IPS DF 6.9 (cell line): ENCODE measurements at places on chromosomes 1 and 21.

DNA sequence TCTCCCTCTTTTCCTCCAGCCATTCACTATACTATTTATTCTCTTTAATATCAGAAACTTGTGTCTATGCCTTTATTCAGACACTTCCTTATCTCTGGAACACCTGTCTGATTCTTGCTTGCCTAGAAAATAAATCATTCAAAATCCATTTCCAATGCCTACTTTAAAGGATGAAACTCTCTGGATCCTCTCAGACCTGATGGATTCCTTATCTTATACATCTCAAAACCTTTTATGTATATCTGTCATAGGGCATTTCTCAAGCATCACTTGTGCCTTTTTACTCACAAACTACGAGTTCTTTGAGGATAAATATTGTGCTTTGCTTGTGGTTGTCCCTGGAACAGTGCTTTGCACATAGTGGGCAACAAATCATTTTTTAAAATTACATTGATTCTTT, 3.8 kb upstream of the ATP6V1G3 start:
- DNase-seq: no peak

DNA sequence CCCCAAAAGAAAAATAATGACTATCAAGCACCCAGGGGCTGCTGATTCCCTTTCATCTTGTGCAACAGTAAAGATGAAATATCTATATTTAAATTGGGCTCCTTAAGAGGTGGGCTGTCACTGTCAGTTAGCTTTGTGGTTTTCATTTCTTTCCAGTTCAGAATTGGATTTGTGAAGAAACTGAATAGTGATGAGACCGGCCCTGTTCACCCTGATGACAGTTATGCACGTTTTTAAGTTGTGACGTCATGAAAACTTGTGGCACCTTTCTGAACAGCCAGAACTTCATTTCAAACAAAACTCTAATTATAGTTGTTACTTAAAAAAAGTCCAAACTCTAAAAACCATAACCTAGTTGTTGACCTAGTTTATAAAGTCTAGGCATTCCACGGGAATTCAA, 125.9 kb downstream of the RUNX1 start:
- DNase-seq: no peak

- no peak for DNase-seq
These were observed 3.1 kb downstream of the PLEKHN1 start for GRCh38 chr1:969260-969855.

- no peak for DNase-seq
These were observed 5.7 kb upstream of the IFFO2 start for GRCh38 chr1:18962121-18962721.

- no peak for DNase-seq
These were observed 7.2 kb downstream of the HLCS start for GRCh38 chr21:36959020-36959835.

- DNase-seq: no peak
These were observed 67.2 kb upstream of the SCAF4 start for GRCh38 chr21:31798842-31799704.

- DNase-seq: no peak
These were observed 37.7 kb upstream of the TMEM125 start for GRCh38 chr1:43232074-43232473.

DNA sequence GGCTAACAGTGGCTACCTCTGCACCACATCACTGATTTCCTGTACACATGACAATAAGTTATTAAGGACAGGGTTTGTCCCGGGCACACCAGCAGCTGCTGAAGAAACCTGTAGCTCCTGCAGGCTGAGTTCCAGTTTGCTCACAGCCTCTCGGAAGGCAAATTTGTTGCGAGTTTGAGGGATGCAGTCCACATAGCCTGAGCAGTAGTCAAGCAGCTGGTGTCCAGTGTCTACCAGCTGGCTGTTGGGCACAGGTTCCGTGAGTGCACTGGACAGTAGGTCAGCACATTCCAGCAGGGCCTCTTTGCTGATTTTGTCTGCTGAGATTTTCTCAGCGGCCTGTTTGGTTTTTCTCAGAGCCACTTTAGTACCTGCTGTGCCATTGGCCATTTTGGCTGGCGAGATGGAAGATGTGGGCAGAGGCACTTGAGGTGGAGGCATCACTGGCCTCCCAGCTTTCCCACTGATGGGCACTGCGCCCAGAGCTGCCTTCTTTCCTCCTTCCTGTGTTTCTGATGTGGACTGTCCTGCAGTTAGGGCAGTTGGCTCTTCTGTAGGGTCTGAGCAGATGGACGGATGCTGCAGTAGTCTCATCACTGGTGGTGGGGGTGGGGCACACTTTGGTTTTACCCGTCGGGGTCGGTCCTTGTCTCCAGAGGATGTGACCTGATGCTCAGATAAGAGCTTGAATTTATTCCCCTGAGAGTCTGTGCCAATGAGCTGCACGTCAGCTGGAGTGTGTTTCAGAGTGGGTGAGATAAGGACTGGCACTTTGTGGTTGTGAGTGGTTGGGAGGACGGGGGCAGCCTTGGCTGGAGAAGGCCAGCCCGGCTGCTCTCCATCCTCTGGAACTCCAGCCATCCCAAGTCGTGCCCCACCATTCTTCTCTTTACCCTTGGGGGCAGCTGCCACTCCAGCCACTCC, 26.1 kb downstream of the TOR3A start:
- DNase-seq: no peak

- DNase-seq: no peak
These were observed 6.4 kb downstream of the SELENON start for GRCh38 chr1:25806418-25806817.

GRCh38 chr1:225817611-225818061, 7.7 kb downstream of the EPHX1 start:
- DNase-seq: no peak

DNA sequence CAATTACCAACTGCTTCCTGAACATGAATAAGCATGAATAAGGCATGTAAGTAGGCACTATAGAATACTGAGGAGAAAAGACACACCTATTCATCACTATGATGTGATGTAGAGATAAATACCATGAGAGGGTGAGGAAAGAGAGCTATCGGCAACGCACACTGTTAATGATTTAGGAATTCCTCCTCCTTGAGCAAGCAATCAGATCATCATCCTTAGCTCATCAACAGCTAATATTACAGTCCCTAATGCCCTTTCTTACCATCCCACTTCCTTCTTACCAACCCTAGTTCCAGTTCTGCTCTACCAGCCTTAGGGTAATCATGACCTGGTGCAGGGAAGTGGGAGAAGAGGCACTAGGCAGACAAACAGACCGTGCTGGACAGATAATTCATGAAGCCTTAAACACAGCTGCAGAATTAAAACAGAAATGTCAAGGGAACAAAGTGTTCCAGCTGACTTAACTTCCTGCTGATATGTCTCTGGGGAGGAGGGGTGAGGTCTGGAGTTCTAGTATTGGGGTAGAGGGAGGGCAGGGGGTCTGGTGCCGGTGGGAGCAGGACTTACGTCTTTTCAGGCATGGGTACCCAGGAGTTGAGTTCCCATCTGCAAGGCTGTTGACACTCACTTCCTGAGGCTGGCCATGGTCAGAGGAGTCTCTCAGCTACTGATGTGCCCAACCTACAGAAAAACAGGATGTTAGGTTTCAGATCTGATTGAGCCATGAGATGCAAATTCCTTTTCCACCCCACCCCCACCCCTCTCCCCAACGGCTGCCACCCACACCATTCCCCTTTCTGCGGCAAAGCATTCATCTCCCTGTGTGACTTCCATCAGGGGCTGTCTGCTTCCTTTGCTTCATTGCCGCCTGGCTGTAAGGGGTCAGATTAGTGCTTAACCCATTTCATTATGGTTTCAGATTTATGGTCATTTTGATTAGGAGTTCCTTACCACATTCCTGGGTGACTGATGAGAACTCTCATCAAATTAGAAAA, 12.6 kb upstream of the RCSD1 start:
- DNase-seq: no peak

GRCh38 chr1:222462601-222463000, 85.3 kb downstream of the HHIPL2 start:
- no peak for DNase-seq

- DNase-seq: no peak
These were observed 49.1 kb upstream of the DMRTB1 start for GRCh38 chr1:53410100-53410541.

- no peak for DNase-seq
These were observed 98.5 kb downstream of the RERE start for GRCh38 chr1:8718850-8719361.

GRCh38 chr1:33815061-33815460, 48.8 kb upstream of the HMGB4 start:
- no peak for DNase-seq

DNA sequence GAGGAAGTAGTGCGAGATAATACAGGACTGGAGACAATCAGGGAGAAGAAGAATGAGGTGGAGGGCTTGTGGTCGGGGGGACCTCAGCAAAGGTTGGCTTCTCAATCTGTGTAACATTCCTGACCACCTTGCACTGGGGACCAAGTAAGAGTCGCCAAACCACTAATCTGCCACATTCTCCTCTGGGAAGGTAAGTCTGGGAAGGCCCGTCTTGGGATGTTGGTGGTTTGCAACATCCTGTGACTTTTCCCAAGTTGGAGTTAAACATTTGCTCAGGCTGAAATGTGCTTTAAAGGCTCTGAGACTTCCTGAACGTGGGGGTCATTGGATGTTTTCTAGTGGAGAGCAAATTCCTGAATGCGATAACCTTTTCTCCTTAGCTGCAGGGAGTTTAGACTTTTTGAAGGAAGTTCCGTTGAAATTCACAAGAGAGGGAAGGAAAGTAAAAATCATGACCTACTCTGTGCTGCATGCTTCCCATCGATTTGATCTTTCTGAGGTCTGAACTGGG, 325.9 kb downstream of the RPS6KC1 start:
- no peak for DNase-seq

DNA sequence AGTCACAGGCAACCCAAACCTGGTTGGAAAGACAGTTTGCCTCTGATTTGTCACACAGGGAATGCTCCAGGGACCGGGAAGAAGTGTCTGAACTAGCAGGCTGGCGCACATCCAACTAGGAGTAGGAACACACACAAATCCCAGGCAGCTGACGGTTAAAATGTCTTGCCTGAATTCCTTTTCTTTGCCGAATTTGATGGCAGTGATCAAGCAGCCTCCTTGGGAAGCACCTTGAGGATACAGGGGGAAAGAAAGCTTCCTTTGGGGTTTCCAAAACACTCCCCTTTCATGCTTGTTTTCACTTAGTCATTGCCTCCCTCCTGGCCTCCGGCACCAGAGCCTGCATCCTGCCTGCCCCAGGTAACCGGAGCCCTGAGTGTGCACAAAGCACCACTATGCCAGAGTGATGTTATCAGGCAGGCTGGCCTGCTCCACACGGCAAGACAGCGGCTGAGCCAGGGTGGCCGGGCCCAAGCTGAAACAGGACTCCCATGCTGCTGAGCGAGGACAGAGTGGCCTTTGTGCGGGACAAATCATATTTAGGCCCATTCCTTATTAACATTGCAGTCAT, 193.8 kb downstream of the LMX1A start:
- DNase-seq: no peak

- DNase-seq: no peak
These were observed 224.0 kb downstream of the FGGY start for GRCh38 chr1:59520827-59521418.

DNA sequence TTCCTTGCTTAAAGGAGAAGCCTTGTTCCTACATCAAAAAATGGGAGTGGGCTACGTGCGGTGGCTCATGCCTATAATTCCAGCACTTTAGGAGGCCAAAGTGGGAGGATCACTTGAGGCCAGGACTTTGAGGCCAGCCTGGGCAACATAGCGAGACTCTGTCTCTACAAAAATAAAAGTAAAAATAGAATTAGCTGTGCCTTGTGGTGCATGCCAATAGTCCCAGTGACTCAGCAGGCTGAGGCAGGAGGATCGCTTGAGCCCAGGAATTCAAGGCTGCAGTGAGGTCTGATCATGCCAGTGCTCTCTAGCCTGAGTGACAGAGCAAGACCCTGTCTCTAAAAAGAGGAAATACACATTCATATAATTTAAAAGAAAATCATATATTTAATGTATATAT, 127.1 kb downstream of the C1orf21 start:
- DNase-seq: no peak

DNA sequence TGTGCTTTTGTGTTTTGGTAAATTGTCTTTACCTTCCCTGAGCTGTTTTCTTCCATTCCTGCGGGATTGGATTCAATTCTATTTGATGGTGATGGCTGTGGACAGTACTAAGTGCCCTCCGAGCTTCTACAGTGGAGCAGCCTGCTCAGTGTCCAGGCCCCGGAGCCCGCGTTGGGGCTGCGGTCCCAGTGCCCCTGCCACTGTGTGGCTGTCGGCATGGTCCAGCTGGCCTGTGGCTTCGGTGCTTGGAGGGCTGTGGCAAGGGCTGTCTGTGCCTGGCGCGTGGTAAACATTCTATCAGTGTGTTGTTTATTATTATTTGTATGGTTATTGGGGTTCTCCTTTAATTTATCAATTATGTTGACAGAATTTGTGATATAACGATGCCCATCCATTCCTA, 109.1 kb upstream of the COL6A1 start:
- DNase-seq: no peak

GRCh38 chr1:92929461-92929860, 31.8 kb downstream of the DIPK1A start:
- no peak for DNase-seq

- DNase-seq: no peak
These were observed 38.4 kb downstream of the F3 start for GRCh38 chr1:94503153-94503552.

- DNase-seq: no peak
These were observed 20.0 kb downstream of the PIGM start for GRCh38 chr1:160011781-160012180.

- DNase-seq: no peak
These were observed 17.4 kb downstream of the LDLRAP1 start for GRCh38 chr1:25560788-25561187.

DNA sequence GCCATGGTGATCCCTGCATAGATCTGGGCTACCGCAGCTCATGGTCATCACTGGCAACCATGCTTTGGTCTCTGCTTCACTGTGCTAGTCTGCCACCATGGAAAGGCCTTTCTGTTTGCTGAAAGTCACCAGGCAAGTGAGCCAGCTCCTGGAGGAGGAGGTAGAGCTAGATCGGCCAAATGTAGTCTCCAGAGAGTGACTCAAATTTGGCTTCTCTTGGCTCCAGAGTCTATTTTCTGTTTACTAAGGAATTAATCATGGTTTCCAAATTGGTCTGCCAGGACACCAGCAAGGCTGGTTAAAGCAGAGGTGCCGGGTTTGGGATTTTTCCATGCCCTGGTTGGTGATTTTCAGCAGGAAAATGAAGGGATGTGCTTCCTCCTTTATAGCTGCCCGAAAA, 52.7 kb upstream of the IVNS1ABP start:
- no peak for DNase-seq

DNA sequence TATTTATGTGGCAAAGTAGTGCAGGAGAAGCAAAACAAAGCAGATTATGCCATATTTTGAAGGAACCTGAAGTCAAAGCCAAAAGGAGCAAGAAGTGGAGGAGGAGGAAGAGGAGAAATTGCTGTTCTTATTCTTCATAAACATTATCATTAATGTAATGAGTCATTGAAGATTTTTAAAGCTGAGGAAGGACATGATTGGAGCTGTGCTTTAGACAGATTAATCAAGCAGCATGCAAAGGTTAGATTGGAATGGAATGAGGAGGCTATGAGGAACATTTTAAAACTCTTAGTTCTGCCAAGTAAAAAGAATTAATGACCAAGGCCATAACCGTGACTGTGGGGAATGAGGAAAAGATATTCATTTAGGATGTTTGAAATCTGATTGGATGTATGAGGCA, 33.0 kb upstream of the HSD17B7 start:
- no peak for DNase-seq

- no peak for DNase-seq
These were observed 55.4 kb upstream of the TTC39A start for GRCh38 chr1:51385776-51386175.

GRCh38 chr21:42397746-42398394, 2.0 kb upstream of the TMPRSS3 start:
- no peak for DNase-seq
